ENCODE measurements at places on chromosomes 6 and 20.
A peak's percentile ranks its signal among the peaks of the same experiment; 100 is the strongest.

GRCh38 chr6:163170294-163170883 is 244.1 kb upstream of the QKI start:
- DNase-seq = no peak

- no peak for DNase-seq
Measured at GRCh38 chr6:127385668-127386430, 42.4 kb upstream of the ECHDC1 start.

DNA sequence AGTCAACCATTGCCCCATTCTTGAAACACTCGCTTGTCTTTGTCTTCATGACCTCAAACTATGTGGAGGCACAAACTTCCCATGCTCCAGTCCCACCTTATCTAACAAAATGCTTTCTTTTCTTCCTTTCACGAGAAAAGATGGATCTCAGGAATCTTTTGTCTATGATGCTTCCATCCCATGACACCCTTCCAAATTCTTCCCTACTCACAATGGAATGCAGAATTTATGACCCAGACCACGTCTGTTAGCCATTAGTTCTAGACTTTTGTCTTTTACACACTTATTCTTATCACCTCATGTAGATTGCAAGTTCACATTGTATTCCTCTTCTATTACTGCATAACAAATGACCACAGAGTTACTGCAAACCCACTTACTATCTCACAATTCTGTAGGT is 24.2 kb upstream of the LAMP5 start:
- no peak for DNase-seq

DNA sequence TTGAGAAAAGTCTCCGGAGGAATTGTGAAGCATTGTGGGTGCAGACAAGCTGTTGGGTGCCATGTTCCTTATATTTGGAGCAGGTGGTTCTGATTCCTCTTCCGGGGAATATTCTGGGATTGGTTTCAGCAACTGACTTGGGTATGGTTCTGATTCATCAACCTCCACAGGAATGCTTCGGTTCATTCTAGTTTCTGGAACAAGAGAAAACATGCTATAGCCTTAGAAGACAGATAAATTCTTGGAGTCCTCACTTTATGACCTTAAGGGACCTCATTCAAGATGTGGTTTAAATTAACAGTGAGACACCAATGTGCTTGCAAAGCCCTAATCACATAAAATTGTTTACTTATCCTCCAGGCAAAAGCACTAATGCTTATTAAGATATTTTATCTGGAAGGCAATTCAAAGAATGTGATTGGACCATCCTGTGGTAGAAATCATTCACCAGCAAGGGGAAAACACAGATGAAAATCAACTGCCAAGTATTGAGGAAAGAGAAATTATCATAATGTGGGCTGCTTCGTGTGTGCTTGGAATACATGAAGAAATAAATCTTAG is 13.7 kb downstream of the TRAF3IP2 start:
- DNase-seq = no peak

DNA sequence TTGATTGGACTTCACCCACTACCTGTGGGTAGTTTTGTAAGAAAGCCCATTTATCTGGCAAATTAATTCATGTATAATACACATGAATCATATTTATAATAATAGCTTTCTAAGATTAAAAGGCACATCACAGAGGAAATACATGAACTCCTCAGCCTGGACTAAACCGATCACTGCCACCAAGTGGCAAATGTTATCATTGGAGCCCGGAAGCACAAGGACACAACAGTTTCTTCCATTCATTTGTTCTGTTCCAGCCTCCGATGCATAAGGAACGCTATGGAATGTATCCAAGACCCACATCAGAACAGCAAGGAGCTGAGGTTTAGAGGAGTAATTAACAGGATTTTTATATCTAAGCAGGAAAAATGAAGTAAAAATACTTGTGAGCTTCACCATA is 13.9 kb upstream of the IPCEF1 start:
- peak; percentile 2 for DNase-seq

GRCh38 chr6:121925534-121926255 is 473.8 kb upstream of the HSF2 start:
- no peak for DNase-seq

- DNase-seq = no peak
Measured at GRCh38 chr6:108145639-108146038, 20.2 kb upstream of the NR2E1 start.

- DNase-seq = no peak
Measured at GRCh38 chr6:46263707-46264086, 92.9 kb upstream of the ENPP5 start.

GRCh38 chr6:150245148-150245935 is 102.5 kb downstream of the PPP1R14C start:
- no peak for DNase-seq

DNA sequence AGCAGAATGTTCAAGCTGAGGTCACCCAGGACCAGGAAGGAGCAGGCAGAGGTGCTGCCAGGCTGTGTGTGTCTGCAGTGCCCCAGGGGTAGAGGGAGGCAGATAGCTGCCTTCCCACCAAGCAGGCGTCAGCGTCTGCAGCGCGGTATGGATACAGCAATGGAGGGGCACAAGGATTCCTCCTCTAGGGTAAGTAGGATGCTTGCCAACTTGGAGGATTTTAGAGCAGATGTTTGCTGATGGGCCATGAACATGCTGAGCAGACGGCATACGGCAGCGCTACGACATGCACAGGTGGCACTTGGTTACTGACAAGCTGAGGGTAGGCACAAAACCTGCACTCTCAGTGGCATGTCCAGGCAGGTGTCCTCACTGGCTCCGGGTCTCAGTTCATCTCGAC is 48.1 kb downstream of the PSMG4 start:
- no peak for DNase-seq

DNA sequence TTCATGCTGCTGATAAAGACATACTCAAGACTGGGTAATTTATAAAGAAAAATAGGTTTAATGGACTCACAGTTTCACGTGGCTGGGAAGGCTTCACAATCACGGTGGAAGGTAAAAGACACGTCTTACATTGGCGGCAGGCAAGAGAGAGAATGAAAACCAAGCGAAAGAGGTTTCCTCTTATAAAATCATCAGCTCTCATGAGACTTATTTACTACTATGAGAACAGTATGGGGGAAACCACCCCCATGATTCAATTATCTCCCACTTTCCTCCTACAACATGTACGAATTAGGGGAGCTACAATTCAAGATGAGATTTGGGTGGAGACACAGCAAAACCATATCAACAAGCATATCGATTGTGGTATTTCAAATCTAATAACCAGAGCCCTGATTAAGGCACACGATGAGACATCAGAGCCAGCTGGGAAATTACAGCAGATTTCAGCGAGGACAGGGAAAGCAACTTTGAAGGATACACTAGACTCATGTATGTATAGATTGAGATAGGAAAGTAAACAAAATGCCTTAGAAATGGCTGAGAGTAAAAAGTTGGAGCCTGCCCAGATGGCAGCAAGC is 129.8 kb upstream of the GJE1 start:
- DNase-seq = no peak

DNA sequence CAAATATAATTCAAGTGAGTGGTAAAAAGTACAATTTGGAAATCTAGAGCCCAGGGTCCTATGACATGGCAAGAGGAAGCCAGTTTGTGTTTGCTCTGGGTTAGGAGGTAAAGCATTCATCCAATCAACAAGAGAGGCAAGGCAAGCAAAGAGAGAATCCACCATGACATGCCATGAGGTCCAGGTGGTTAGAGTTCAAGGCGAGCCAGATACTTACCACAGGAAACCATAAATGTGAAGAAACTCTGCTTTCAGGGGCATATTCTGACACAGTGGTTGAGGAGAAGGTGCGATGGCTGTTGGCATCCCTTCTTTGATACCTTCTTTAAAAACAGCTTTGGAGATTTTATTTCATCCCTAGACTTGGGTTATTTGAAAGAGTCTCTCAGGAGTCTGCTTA is 193.8 kb upstream of the MAN1A1 start:
- DNase-seq = no peak

DNA sequence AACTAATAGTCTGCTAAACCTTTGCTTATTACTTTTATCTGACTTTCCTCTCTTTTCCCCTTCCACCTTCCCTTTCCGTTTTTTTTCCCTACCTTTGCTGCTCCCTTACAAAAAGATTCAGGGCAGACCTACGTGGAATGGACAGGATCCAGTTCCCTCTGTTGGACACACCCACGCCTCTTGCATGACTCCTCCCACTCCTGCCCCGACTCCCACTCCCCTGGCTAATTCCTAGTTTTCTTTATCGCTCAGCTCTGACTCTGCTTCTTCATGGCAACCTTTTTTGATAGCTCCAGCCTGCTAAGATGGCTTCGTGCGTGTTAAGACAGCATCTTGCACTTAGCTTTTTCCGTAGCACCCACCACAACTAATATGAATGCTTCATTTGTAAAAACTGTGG is 715.6 kb upstream of the NRSN1 start:
- DNase-seq = no peak

DNA sequence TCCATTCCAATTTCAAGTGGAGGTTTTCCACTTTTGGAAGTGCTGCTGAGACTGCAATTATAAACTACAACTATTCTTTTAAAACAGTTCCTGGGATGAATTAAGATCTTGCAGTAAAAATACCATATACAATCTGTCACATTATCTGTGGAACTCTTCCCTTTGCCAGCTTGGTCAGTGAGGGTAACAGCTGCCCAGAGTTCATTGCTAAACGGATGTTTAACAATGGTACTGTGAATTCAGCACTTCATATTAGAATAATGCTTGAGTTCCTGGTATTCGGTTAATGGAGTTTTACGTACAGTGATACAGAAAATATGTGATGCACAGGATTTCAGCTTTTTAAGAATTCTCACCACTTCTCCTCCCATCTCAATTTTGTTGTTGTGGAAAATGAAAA is 51.5 kb downstream of the KCNS1 start:
- no peak for DNase-seq

- DNase-seq = no peak
Measured at GRCh38 chr6:47344022-47344421, 34.3 kb upstream of the TNFRSF21 start.

GRCh38 chr6:96611342-96611991 is 48.5 kb downstream of the FHL5 start:
- DNase-seq = no peak

- no peak for DNase-seq
Measured at GRCh38 chr6:36067374-36068011, 39.9 kb downstream of the MAPK14 start.

GRCh38 chr6:5146398-5146797 is 61.3 kb downstream of the PPP1R3G start:
- DNase-seq = no peak

GRCh38 chr20:389220-389619 is 8.7 kb downstream of the TRIB3 start:
- DNase-seq = no peak

DNA sequence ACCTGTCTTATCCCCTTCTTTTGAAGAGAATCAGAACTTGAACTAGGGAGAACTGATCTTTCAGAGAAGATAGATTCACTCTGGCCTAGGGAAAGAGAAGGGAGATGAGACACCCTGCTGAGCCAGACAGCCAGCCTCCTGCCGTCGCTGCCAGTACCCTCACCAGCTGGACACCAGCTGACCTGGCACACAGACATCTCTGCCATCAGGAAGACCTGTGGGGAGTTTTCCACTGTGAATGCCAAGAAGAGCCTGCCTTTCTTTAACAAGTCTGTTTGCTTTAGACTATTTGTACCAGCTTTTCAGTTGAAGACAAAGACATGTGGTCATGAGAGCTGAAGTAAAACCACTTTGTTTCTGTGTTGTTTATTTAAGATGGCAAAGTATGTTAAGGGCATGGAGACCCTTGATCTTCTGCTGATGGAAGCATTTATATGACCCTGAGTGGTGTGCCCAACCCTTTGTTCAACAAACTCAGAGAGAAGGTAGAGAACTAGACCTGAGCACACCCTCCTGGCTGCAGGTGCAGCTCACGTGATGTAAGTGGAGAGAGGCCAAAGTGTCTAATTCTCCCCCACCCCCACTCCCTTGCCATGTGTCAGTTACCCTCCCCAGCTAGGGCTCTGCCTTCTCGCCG is 82.3 kb upstream of the SLC24A3 start:
- DNase-seq = no peak

- no peak for DNase-seq
Measured at GRCh38 chr6:137581019-137581707, 87.0 kb upstream of the OLIG3 start.

GRCh38 chr20:24628985-24629384 is 159.6 kb downstream of the SYNDIG1 start:
- no peak for DNase-seq

DNA sequence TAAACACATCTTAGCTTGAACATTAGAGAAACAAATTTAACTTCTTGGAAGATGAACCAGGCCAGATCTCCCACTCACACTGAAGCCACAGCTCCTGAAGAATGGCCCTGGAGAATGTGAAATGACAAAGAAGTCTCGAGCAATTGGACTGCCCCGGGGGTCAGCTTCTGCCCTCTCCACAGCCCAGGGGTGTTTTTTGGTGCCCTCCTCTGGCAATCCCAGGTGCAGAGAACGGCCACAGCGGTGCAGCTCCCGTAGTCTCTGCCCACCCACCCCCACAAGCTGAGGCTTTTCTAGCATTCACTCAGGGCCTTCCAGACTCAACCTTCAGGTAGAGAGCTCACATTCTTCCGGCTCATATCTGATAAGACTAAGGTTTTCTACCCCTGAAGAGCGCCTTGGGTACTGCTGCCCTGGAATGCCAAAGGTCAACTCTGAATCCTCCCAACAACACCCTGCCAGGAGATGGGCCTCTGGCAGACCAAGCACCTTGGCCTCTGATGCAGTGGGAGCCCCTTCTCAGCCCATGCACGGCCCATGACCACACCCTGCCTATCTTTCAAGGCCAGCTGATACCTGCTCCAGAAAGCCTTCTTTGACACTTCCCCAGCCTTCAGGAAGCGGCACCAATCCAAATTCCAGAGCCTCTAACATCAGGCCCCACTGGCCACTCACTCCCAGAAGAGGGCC is 208.3 kb downstream of the SYNDIG1 start:
- DNase-seq = no peak

- no peak for DNase-seq
Measured at GRCh38 chr6:34617231-34617630, 61.1 kb upstream of the SPDEF start.

DNA sequence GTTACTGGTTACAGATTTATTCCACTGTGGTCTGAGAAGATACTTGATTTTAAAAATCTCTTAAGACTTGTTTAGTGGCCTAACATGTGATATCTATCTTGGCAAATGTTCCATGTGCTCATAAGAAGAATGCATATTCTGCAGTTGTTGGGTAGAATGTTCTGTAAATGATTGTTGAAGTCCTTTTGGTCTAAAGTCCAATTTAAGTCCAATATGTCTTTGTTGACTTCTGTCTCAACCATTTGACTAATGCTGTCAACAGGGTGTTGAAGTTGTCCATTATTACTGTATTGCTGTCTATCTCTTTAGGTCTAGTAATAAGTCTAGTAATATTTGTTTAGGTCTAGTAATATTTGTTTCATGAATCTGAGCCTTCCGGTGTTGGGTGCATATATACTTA is 387.8 kb upstream of the RUNX2 start:
- DNase-seq = no peak

All from NCI-H1930 (cell line).